Adrenal gland (tissue), 19 donors: ENCODE measurements at places on chromosomes 12 and 14. TPM values are rescaled to one million over a fixed set of nuclear protein-coding genes. Genes with fewer than 3 reads are reported as not detected.

DNA sequence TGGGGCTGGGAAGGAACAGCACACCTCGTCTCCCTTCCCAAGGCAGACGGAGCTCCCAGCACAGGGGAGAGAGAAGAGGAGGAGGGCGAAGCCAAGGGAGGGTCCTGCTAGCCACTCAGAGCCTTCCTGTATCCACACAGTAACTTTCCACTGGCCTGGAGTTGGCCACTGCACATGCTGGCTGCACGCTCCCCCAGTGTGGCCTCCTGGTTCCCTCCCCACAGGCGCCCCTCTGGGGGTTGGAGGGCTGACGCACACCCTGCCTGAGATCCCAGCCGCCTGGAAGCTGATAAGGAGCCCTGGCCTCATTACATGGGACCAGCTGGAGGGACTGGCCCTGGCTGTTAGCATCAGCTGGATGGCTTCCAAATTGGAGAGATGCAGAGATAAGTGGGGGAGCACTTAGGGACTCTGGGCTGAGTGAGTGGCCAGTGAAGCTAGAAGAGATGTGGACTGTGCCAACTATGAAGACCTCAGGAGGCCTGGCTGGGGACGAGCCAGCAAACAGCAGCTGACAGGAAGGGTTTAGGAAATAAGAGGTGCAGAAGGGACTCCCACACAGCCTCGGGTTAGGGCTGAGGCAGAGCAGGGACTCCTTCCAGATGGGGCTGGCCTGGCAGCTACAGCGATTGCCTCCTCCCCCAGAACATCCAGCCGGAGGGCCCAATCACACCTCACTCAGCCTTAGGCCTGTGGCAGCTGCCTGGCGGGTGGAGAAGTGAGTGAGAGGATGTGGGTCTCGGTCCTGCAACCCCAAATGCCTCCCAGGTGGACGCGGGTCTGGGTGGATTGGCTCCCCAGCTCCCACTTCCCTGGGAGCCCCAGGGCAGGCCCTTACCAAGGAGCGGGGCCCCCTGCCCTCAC, 26.3 kb upstream of the BCDIN3D start:
- peak overlapping the region; percentile 55 for H3K27ac ChIP-seq
- peak; percentile 69 for DNase-seq
- no peaks in the 10 kb centered on the region for H3K36me3 ChIP-seq
- H3K27me3 ChIP-seq, result no peaks in the 10 kb centered on the region
- H3K4me3 ChIP-seq, result no peak overlapping the region

BHLHE41 gene
- 35.1 TPM for polyA plus RNA-seq

RFLNA gene
- 1.1 TPM for polyA plus RNA-seq

DNA sequence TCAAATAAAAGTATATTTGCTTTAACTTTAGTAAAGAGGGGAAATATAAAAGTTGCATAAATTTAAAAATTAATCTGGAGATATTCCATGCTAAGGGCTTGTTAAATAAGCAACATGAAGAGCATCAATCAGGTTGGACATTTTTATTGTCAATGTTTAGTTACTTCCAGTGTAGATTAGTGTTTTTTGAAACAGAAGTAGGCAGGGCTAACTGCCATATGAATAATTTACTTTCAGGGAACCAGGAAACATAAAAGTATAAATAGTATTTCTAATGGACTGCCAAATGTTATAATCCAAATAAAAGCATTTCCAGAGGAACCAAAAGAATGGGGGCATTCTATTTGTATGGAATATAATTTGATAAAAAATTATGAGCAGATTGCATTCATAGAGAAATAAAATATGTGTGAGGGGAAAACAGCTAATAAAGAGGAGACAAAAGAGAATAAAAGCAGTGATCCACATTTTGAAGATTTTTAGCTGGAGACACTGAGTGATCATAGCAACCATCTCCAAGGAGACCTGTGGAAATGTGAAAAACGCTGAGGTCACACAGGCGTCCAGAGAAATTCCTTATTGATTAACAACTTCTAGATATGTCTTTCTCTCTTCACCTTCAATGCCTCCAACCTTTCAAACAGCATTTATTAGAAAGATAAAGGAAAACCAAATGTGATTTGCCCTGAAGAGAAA, 70.8 kb downstream of the SRGAP1 start:
- peaks cover 53% of the 10 kb centered on the region for H3K4me1 ChIP-seq
- no peaks in the 10 kb centered on the region for H3K27me3 ChIP-seq
- no peak for DNase-seq
- no peak overlapping the region for H3K27ac ChIP-seq

TMEM179 gene
- 76.7 TPM for polyA plus RNA-seq

- H3K4me3 ChIP-seq, result peak overlapping the region; percentile 71
- peak overlapping the region; percentile 97 for H3K27ac ChIP-seq
- no peak for DNase-seq
- no peaks in the 10 kb centered on the region for H3K27me3 ChIP-seq
Observed at GRCh38 chr12:49061157-49061650, 610 bp upstream of the KMT2D start.

DNA sequence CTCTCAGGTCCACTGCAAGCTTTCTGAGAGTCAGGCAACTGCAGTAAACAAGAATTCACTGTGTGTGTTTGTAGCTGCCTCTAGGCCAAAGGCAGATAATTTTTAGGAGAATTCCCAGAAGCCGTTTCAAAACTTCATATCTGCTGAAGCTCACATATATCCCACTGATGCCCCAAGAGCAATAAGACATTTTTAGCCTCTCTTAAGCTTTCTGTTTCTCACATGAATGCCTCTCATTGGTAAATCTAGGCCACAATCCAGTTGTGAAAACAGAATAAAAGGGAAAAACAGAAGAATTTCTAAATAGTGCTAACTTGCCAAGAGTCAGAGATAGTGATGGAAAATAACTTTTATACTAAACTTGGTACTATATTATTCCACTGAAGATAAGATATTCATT, 48.5 kb upstream of the LIN7A start:
- no peaks in the 10 kb centered on the region for H3K4me1 ChIP-seq
- no peaks in the 10 kb centered on the region for H3K27me3 ChIP-seq
- H3K36me3 ChIP-seq, result no peaks in the 10 kb centered on the region
- no peak overlapping the region for H3K4me3 ChIP-seq

DNA sequence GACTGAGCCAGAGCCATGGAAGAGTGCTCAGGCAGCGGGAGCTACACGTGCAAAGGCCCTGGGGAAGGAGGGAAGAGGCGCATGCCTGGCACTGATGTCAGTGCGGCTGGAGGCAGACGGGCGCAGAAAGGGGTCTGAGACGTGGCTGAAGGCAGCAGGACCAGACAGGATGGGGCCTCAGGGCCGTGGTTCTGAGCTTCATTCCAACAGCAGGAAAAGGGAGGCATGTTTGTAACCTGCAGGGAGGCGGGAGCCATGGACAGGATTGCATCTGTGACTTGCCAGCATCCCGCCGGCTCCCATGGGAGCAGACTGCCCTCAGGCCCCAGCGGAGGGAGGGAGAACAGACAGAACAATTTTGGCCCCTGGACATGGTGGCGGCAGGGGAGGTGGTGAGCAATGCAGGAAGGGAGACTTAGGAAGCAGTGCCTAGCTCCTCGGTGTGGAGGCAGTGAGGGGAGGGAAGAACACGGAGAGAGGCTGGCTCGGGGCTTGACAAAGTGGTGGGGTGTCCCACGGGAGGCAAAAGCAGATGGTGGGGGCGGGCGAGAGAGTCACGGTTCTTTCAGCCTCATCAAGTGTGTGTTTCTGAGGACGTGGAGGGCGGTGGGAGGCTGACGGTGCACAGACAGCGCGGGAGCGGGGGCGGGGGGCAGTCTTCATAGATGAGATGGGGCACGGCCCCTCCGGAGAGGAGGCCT, 33.3 kb upstream of the INF2 start:
- no peak overlapping the region for H3K4me3 ChIP-seq
- no peak for DNase-seq
- H3K36me3 ChIP-seq, result no peaks in the 10 kb centered on the region
- peaks cover 7% of the 10 kb centered on the region for H3K27me3 ChIP-seq

GRCh38 chr12:65389436-65389835, 111.0 kb downstream of the MSRB3 start:
- no peak overlapping the region for H3K4me3 ChIP-seq
- no peak for DNase-seq
- no peak overlapping the region for H3K27ac ChIP-seq
- H3K4me1 ChIP-seq, result no peaks in the 10 kb centered on the region
- no peaks in the 10 kb centered on the region for H3K36me3 ChIP-seq

- DNase-seq, result peak; percentile 84
- peak overlapping the region; percentile 83 for H3K27ac ChIP-seq
- H3K4me3 ChIP-seq, result no peak overlapping the region
Observed at GRCh38 chr12:96249196-96250118, 55.3 kb downstream of the ELK3 start.

GRCh38 chr12:22169376-22169775, 123.4 kb downstream of the CMAS start:
- no peaks in the 10 kb centered on the region for H3K36me3 ChIP-seq
- no peak for DNase-seq
- H3K4me1 ChIP-seq, result no peaks in the 10 kb centered on the region
- no peaks in the 10 kb centered on the region for H3K27me3 ChIP-seq

DNA sequence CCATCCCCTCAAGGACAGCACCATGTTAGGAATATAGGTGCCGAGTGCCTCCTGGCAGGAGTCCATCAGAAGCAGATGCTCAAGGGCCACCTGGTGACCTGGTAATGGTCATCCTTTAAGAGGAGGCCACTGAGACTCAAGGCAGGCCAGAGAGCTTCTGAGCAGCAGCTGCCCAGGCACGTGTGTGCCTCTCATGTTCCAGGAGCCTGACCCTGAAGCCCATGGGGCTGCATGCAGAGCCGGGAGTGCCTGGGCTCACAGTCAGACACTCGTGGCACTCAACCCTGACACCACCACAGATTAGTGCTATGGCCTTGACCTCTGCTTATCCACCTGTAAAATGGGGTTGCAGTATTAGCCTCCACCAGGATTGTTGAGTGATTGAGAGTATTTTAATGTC, 45.6 kb downstream of the C14orf132 start:
- no peaks in the 10 kb centered on the region for H3K36me3 ChIP-seq
- H3K27me3 ChIP-seq, result no peaks in the 10 kb centered on the region
- no peak for DNase-seq
- H3K4me3 ChIP-seq, result no peak overlapping the region
- H3K27ac ChIP-seq, result no peak overlapping the region

RAD9B gene
- 0.22 TPM for polyA plus RNA-seq

DNA sequence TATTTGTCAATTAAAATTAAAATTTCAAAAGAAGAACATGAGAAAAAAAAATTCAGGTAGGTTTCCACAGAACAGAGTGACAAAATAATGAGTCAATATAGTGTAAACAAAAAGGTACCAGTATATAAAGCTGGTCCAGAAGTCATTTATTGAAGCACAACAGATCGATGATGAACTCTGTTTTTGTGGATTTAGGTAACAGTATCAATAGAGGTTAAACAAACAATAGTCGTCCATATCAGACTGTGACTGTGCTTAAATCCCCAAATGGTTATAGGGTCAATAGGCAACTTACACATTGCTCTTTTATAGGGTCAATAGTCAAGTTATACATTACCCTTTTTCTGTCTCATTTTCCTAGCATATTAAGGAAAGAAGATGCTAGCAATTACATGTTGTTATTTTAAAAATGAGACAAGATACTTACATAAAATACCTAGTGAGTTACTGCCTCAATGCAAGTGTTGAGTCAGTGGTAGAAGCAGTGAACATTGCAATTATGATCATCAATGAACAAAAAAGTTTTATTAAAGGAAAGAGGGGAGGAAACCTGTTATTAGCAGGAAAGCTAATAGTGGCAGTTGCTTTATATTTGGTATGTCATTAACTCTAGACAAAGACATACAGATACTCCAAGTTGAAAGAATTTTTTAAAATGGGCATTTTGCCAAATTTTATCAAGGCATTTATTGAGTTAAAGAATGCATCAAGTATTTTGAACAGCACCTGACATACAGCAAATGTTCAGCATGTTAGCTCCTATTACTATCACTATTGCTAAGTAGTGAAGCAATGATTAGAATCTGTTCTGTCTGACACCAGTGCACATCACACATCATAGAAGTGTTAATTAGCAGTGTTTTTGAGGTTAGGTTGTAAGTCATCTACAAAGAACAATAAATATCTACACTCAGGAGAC, 102.9 kb downstream of the CCER1 start:
- no peak for DNase-seq
- H3K36me3 ChIP-seq, result no peaks in the 10 kb centered on the region
- no peak overlapping the region for H3K4me3 ChIP-seq

- no peaks in the 10 kb centered on the region for H3K27me3 ChIP-seq
- H3K4me1 ChIP-seq, result peaks cover 46% of the 10 kb centered on the region
- H3K27ac ChIP-seq, result no peak overlapping the region
- no peak overlapping the region for H3K4me3 ChIP-seq
- no peak for DNase-seq
Observed at GRCh38 chr12:53596920-53597363, 29.2 kb downstream of the ATF7 start.
